Hypothalamus (tissue), 51 donors: ENCODE measurements at places on chromosomes 16 and 17.

DNA sequence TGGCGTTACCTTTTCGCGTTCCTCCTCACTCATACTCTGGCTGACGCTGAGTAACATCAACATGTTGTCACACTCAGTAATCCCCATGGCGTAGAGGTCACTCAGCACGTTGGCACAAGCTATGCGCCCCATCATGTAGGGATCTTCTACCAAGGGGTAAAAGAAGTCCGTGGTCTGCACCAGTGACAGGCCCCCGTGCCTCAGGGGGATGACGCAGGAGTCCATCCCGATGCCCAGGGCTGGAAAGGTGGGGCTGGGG lies 596 bp downstream of the SEPHS2 start:
- no peak for DNase-seq

DNA sequence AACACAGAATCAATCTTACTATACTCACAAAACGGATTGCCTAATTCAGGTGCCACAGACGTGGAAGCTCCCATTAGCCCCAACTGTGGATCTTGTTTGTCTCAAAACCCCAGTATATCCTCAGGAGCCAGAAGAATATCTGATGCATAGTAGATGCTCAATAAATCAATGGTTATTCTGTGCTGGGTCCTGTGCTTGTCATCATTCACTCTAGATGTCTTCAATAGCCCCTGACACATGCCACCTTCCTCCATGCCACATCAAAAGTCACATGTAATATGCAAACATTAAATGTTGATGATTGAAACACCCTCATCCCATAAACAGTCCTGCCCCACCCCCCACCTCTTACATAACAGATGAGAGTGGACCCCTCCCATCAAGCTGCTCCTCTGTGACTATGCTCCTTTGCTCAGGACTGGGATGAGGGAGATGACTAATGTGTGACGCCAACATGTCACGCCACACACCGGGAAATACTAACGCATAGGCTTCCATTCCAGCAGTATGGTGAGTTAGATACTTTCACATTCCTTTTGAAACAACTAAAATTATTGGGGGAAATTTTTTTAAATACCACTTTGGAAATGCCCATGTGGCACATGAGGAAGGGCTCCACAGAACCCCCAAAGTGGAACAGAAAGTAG lies 267.6 kb upstream of the SDK2 start:
- no peak for DNase-seq

DNA sequence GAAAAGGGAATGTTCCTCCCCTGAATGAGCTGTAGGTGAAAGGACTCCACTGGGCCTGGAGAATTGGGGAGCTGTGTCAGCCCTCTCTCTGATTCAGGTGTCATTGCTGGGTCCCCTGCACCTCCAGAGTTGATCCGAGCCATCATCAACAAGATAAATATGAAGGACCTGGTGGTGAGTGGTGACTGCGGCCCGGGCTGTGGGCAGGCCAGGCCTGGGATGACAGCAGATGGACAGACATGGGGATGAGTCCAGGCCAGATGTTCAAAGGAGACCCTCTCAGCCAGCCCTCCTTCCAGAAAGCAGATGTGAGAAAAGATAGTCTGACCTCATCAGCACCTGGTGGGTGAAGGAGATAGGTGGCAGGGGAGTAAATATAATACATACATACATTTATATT lies 4.6 kb downstream of the CHAD start:
- DNase-seq: no peak

DNA sequence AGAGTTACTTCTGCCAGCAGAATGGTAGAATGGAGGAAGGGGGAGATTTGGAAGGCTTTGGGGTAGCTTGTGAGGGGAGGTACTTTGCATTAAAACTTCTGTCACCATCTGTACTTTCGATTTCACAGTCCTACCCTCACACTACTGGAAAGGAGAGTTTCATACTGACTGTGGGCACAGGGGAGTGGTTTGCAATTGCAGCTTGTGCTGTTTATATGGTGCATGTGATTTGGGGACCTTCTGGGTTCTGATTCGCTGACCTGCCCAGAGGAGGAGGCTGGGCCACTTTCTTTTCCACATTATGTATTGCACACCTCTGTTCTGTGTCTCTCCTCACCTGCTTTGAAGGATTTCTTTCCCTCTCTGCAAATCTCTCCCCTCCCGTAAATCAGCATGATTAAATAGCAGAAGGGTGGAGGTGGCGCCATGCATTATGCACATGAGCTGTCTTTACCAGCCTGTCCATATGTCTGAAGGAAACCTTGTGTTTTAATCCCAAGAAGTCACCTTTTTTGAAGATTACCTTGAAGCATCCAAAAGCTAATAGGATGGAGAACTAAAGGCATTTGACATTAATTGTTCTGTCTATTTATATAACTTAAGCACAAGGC lies 90.9 kb downstream of the RBFOX1 start:
- no peak for DNase-seq

DNA sequence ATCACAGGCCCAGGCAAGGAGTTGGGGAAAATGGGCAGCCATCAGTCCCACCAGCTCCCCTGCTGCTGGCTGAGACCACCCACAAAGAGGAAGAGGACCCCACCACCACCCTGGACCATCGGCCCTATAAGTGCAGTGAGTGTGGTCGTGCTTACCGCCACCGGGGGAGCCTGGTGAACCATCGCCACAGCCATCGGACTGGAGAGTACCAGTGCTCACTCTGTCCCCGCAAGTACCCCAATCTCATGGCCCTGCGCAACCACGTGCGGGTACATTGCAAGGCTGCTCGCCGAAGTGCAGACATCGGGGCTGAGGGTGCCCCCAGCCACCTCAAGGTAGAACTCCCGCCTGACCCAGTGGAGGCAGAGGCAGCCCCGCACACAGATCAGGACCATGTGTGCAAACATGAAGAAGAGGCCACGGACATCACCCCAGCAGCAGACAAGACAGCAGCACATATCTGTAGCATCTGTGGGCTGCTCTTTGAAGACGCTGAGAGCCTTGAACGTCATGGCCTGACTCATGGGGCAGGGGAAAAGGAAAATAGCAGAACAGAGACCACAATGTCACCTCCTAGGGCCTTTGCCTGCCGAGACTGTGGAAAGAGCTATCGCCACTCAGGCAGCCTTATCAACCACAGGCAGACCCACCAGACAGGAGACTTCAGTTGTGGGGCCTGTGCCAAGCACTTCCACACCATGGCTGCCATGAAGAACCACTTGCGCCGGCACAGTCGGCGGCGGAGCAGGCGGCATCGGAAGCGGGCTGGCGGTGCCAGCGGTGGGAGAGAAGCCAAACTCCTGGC lies 3.6 kb downstream of the ZNF646 start:
- no peak for DNase-seq

DNA sequence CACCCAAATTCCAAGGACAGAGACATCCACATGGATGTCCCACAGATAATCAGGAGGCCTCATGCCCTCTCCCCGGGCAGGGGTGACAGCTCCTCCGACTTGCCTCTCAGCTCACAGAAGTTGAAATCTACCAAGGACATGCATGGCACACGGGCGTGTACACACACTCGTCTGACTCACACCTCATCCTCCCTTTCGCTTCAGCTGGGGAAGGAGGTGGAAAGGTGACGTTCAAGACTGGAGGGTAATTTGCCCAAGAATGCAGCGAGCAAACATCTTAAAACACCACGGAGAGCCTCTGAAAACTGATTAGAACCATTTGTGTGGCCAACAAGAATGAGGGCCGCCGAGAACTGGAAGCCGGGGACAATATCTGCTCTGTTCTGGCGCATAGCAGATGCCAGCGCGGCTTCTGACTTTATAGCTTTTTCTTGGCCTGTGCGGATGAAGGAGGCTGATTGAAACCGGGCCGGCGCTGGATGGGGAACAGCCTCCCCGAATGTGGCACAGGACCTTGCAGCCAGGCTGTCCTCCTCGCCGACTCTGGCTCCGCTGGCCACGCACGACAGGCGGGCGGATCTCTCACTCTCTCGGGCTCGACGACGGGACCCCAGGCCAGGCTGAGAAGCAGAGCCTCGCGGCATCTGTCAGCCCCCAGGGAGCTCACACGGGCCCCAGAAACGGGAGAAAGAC lies 100.9 kb downstream of the C16orf95 start:
- DNase-seq: no peak

GRCh38 chr17:34673516-34673915 lies 94.1 kb downstream of the TMEM132E start:
- DNase-seq: no peak

- no peak for DNase-seq
Observed at GRCh38 chr16:18805257-18805773, 4.0 kb upstream of the ARL6IP1 start.

DNA sequence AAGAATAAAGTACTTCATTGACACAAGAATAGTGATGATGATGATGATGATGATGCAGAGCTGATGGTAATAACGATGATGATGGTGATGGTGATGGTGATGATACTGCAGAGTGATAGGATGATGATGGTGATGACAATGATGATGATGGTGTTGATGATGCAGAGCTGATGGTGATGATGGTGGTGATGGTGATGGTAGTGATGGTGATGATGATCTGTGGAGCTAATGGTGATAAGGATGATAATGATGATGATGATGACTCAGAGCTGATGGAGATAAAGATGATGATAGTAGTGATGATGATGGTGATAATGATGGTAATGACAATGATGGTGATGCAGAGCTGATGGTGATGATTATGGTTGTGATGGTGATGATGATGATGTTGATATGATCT lies 448.1 kb downstream of the HS3ST4 start:
- no peak for DNase-seq

- no peak for DNase-seq
Observed at GRCh38 chr17:689556-690275, 24.9 kb downstream of the VPS53 start.

- DNase-seq: no peak
Observed at GRCh38 chr17:61362852-61363600, 36.6 kb upstream of the TBX2 start.

- no peak for DNase-seq
Observed at GRCh38 chr17:17114592-17115225, 72.5 kb downstream of the MPRIP start.

DNA sequence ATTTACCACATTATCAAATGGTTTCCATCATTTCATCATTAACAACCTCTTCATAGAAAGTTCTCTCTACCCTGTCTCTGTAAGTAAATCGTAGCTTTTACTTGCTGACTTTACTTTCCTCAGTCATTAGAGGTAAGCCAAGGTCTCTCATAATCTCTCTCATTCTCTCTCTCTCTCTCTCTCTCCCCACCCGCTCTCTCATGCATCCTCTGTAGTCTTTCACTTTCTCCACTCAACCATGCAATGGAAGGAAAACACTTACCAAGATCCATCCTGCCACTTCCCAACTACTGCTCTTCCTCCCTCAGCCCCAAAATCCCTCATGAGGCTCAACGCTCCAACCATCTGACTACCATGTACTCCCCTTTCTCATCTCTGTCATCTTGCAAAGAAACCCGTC lies 6.1 kb downstream of the CEP112 start:
- DNase-seq: no peak

GRCh38 chr17:40542558-40543411 lies 22.5 kb downstream of the CCR7 start:
- DNase-seq: no peak

DNA sequence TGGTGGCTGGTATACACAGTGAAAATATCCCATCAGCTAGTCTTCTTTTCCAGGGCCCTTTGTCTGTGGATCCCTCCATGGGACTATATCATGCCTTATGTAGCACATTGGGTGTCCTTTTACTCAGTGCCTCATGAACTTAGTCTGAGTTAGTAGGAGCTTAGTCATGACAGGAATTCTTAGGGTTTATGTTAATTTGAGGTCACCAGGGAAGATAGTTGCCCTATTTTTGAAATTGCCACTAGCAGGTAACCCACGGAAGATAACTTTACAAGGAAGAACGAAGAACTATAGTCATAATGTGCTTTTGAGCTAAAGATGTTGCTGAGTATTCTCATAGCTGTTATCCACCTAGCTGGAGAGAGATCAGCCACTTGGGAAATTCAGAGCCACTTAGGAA lies 14.8 kb upstream of the PLK1 start:
- DNase-seq: no peak

DNA sequence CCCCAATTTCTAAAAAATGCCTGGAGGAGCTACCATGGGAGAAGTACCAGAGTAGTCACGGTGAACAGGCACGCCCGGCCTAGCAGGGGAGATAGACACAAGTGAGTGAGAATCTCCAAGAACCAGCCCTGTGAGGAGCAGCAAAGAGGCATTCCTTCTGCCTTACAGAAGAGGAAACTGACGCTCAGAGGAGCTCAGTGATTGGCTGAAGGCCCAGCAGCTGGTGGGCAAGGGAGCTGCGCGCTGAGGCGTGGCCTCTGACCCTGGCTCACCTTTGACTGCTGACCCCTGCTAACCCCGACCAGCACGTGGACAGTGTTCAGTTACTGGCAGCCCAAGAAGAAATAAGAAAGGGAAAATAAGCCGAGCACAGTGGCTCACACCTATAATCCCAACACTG lies 1.8 kb downstream of the C16orf96 start:
- no peak for DNase-seq

DNA sequence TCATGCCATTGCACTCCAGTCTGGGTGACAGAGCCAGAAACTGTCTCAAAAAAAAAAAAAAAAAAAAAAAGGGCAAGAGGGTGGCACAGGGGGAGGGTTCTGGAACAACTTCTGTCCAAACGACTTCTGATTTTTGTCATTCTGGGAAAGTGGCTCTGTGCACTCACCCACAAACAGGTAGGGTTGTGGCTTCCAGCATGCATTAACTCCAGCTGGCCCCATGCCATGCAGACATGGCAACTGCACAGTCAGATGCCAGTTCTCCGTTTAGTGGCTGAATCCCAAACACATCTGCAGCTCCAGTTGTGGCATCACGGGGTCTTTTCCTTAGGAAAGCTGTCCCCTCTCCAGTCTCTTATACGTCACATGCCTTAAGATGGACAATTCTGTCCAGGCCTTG lies 30.3 kb downstream of the B4GALNT2 start:
- DNase-seq: no peak

DNA sequence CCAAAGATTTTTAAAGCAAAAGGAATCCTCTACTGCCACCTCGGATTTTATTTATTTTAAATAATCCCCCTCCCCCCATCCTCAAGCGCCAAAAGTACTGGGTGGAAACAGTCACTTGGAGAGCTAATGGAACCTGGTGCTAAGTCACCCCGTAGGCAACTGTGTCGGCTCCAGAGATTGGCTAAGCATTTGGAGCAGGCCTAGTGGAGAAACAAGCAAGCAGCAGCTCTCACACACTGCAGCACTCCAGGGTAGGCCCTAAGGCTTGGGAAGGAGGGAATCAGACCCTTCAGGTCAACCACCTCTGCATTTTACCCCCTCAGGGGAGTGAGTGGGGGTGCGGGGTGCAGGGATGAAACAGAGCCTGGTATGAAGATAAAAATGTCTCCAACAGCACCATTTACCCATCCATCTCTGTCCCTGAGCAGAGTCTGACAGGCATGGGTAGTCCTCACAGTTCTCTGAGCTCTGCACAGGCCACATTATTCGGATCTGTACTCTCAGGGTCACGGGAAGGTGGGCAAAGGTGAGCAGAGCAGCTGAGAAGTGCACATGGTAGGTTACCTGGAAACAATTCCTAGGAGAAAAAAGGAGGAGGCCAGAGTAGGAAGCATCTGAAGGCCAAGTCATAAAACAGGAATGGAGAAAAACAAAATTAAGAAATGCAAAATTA lies 27.2 kb upstream of the STAC2 start:
- no peak for DNase-seq

DNA sequence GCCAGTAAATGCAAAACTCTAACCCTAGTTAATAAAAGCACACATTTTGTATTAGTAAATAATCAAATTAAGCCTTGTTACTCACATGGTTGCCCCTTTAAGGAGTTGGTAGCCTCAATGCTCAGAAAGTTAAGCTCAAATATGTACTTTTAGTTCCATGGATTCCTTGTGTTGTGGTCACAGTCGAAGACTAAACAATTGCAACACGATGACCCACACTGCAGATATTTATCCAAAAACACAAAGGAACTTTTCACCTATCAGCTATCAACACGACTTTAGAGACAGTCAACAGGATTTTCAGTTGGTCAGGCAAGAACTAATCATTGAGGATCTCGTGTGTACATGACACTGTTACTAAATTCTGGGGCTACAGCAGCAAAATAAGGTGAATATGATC lies 47.4 kb upstream of the NUDT7 start:
- no peak for DNase-seq
